ENCODE measurements at places on chromosomes 4 and X.

DNA sequence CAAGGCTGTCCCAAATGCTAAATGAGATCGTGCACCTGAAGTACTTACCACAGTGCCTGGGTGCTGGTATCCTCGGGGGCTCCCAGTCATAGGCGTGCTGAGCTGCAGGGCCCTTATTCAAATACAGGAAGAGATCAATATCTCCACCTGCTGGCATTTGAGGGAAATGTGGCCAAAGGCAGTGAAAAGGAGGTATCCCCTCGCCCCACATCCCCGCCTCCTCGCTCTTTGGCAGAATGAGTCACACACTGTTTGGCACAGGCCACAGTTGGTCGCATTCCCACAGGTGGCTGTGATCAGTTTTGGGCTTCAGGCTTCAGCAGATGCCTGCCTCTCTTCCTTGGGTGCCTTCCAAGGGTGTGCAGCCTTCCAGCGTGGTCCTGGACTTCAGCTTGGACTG is 28.4 kb downstream of the ZNF185 start:
- DNase-seq, result peak; percentile 71

DNA sequence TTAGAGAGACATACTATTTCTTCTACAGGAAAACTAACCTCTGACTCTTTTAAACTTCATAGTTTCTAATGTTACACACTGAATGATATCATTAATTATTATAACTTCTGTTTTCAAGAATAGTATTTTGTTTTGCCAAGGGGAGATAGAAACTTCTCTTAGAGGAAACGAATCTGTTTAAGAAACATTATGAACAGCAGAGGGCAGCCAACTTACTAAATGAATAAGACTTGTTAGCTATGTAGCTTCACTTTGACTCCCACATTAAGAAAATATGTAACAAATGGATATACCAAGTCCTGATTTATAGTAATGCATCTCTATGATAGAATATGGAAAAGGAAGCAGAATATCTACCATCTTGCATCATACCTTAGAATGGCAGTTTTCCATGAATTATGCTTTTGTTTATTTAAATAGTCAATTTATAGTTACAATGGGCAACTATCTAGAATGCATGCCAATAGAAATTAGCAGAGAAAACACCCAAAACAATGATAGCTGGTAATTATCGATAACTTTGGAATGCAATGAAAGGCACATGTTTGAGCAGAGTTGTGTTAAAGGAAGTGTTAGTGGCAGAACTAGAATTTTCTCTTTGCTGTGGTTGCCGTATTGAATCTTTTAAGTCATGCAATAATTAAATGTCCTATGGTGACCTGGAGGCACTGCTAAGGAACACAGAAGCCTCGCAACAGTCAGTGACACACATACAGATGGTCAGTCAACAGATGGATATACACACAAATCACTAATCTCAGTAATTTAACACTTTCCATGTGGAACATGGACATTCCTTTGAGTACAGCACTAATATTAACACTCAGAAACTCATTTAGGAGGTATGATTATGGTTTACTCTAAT is 105.7 kb upstream of the PDLIM3 start:
- peak; percentile 72 for DNase-seq

- DNase-seq, result no peak
Observed at GRCh38 chr4:89894649-89895550, at the start of gene MMRN1. Gene MMRN1 (plus strand): TSS chr4:89894854. CDS start chr4:89894972, 118 bp downstream.

DNA sequence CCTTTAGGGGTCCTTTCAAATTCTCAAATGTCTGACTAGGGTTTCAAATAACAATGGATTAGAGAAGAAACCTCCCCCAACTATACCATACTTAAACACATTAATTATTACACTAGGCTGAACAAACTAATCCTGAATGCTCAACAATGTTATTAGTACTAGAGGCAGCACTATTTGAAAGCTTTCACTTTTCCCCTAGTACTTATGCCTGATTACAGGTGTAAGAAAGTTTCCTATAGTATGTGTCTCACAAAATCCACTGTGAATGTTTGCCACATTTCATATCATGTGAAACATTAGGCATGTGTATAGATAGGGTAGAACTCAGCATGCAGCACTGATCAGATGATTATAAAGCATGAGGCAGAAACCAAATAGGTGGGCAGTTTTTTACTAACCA is 336.2 kb downstream of the ZNF674 start:
- DNase-seq, result no peak

DNA sequence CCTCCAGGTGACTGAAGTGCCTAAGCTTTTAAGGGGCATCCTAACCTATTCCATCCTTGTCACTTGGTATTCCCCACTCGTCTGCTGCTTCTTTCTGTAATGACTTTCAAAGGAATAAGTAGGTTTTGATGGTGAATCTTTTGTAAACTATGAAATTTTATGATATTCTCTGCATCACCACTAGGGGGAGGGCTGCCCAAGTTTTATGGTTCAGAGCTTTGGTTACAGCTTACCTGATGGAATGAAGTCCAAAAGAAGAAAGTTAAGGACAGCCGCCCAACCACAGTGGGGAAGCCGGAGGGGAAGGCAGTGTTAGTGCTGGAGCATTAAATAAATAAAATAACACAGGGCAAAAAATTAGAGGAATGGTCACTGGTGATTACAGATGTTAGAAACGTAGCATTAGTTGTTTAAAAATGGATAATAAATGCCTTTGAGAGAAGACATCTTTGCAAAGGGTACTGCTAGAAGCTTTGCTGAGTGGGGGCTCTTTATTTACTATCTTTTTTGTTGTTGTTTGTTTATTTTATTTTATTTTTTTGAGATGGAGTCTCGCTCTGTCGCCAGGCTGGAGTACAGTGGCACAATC is 204.9 kb downstream of the GBA3 start:
- peak; percentile 15 for DNase-seq

Data from EH (cell line).